ENCODE measurements at places on chromosomes 6 and 20. TPM values are rescaled to one million over a fixed set of nuclear protein-coding genes. Genes with fewer than 3 reads are reported as not detected.

The DEFB128 gene
- not detected for total RNA-seq

The SRC gene
- 54.7 TPM for total RNA-seq

The TBXT gene
- not detected for total RNA-seq

The COL12A1 gene
- not detected for total RNA-seq

The HRH3 gene
- total RNA-seq: 0.10 TPM

The SRSF12 gene
- 1.9 TPM for total RNA-seq

The LCA5 gene
- total RNA-seq: 4.6 TPM

The TRERF1 gene
- total RNA-seq: not detected

The PRR18 gene
- 0.04 TPM for total RNA-seq

The RTN4IP1 gene
- total RNA-seq: 17.2 TPM

The PRSS16 gene
- total RNA-seq: not detected

The SPTLC3 gene
- total RNA-seq: 95.6 TPM

The KIF6 gene
- 0.49 TPM for total RNA-seq

The SIRPD gene
- total RNA-seq: not detected

The HLA-DMB gene
- not detected for total RNA-seq

The GNAS-AS1 gene
- not detected for total RNA-seq

The CGAS gene
- not detected for total RNA-seq

The GPLD1 gene
- total RNA-seq: 7.6 TPM

The TUBB1 gene
- 0.11 TPM for total RNA-seq

The BEND3 gene
- total RNA-seq: 7.6 TPM

The NNAT gene
- total RNA-seq: not detected

The APOM gene
- 52.9 TPM for total RNA-seq

The PARD6B gene
- total RNA-seq: 26.6 TPM

The MAD2L1BP gene
- total RNA-seq: 54.2 TPM

The TREML1 gene
- total RNA-seq: not detected

The ANKRD66 gene
- total RNA-seq: not detected

The TRAPPC3L gene
- not detected for total RNA-seq
